ENCODE measurements at places on chromosomes 7 and 10.

DNA sequence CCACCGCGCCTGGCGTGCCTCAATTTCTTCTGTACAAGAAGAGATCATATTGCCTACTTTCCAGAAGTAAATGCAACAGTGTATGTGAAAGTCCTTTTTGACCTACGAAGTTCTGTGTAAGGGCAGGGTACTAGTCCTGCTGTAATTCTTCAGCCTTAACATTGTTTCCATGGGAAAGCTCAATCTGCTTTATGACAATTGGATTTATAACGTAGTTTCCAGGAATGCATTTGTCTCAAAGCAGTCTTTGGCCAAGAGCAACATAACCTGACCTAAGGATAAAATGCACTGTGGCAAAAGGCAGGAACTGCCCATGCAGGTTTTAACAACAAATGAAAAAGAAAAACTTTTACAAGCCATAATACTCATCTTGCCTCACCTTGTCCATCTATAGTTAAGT, 108.1 kb upstream of the PODXL start:
- DNase-seq, result no peak

DNA sequence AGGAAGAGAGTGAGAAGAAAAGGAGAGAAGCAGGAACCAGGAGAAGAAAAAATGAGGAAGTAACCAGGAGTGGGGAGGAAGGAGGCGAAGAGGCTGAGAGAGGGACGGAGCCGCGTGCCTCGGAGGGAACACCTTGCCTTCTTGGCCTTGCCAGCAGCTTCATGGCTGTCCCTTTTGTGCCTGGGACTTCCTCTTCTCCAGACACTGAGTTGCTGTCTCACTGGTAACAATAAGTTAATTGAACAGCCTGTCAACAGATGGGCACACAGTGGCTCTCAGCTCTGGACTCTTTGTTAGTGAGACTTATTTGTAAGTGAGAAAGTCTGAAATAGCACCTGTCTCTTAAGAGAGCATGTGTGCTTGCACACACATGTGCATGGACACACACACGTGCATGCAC, 83.2 kb downstream of the GATA3 start:
- DNase-seq, result no peak

DNA sequence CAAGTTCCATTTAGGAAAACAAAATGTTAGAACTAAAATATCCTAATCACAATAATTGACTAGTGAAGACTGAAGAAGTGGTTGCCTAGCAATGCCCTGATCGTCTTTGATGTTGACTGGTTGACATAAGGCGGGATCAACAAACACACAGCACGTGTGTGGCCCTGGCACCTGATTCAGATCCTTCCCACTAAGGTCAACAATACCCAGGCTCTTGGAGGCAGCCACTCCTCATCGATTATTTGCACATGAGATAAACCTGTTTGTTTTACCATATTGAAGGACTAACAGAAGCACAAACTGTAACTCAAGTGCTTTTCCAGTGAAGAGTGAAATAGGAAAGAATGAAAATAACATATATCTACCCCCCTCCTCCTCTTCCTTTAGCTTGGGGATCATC, 15.6 kb downstream of the FANK1 start:
- DNase-seq, result no peak

DNA sequence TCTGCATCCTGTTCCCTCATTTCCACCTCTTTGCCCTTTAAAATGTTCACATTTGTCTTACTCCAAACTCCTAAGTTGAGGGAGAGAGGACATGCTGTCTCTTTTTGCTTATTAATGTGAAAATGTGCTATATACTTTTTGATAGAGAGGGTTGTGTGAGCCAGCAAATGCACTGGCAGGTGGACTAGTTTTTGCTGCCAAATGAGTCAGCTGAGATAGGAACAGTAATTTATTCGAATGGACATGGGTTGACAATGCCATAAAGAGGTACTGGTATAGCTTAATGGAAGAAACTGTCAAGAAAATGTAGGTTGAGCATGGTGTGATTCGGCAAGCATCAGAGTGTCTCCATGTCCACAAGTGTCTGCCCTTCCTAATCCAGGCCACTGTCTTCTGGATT, 9.2 kb upstream of the TRUB1 start:
- no peak for DNase-seq

DNA sequence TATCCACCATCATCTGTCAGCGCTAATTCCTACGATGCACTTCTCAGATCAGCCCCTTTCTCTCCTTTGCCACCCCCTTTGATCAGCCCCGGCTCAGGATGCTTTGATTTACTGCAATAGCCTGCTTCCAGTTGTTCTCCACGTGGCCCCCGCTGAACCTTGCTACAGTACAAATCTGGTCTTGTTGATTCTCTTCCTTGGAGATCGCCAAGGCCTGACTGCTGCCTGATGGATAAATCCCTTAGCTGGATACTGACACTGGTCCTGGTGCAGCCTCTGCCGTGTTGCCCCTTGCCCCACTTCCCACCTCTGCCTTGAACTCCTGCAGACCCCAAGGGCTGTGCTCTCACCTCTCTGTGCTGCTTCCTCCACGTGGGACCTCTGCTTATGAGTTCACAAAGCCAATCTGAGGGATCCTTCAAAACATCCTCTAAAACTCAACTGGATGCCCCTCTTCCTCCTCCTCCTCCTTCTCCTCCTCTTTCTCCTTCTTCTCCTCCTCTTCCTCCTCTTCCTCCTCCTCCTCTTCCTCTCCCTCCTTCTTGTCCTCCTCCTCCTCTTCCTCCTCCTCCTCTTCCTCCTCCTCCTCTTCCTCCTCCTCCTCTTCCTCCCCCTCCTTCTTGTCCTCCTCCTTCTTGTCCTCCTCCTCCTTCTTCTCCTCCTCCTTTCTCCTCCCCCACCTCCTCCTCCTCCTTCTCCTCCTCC, 15.3 kb downstream of the PLXNA4 start:
- no peak for DNase-seq

GRCh38 chr7:105387508-105388355, 989 bp downstream of the SRPK2 start:
- DNase-seq, result peak; percentile 70

GRCh38 chr10:73865459-73866442, 8.6 kb downstream of the CAMK2G start:
- DNase-seq, result peak; percentile 84
